ENCODE measurements at places on chromosomes 1 and 21.
A peak's percentile ranks its signal among the peaks of the same experiment; 100 is the strongest.

- DNase-seq: no peak
These were observed 191.6 kb downstream of the HIVEP3 start for GRCh38 chr1:41726899-41727748.

DNA sequence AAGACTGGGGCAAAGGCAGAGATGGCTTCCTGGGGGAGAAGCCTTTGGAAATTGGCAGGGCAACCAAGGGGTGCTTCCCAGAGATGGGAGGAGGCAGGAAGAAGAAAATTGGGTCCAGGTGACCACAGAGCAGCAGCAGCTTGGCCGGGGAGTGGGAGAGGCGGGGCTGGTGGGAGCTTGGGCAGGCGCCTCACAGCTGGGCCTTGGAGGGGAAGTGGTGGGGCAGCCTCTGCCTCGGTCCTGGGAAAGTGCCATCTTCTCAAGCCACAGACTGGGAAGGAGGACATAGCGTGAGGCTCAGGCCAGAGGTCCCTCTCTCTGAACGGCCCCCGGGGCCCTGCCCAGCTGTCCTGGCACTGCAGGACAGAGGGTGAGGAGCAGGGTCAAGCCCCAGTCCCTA is 24.0 kb upstream of the WASF2 start:
- no peak for DNase-seq

DNA sequence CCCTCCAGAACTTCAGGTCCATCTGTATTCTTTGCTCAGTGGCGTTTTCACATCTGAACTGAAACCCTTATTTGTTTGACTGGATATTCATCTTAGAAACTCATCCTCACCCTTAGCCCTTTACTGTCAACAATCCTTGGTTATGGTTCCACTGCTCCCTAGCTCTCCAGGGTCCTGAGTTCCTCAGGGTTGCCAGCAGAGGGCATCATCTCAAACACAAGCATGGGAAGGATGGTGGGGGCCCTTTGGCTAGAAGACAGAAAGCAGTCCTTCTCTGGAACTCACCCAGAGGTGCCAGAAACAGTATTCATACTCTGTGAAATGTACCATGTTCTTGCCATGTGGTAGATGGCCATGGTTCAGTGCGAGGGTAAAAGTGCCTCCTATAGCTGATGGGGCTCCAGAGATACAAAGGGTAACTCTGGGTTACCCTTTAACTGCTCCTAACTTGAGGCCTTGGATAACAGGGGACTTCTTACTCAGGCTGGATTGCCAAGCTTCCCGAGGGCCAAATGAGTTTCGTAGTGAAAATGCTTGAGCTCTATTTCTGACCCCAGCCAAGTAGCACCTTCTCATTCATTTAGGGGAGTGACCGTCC is 11.3 kb downstream of the NCSTN start:
- DNase-seq: no peak

DNA sequence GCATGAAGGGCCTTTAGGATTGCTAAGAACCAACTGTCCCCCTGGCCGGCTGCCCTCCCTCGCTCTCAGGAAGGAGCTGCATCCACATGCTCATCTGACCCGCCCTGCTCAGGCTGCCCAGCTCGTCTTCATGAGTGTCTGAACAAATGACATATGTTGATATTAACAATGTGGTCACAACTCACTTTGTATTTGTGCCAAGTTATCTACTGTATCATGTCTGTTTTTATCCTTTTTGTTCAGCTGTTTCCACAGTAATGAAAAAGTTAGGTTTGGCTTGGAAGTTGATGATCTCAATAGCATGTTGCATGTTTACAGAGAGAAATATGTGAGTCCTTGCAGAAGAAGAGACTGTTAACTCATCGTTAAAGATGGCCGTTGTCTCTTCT is 75.1 kb downstream of the PHTF1 start:
- DNase-seq: no peak

DNA sequence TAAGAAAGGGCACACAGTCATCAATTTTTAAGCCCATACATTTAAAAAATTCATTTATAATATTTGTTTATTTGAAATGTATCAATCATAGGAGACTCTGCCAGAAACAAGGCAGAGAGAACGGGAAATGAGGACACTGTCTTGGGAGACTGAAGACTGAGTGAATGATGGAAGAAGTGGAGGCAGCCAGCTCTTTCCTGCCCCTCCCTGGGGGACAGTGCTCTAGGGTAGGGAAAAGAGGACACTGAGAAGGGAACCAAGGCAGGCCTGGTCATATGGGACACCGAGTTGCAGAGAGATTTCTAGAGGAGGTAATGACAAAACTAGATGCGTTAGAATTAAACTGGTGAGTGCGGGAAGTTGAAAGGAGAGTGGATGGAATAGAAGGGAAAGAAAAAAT is 31.6 kb downstream of the EEIG2 start:
- DNase-seq: no peak

GRCh38 chr21:44392916-44393315 is 39.5 kb downstream of the TRPM2 start:
- DNase-seq: no peak

- DNase-seq: no peak
These were observed 1.2 kb upstream of the ZBTB40 start for GRCh38 chr1:22450351-22451021.

DNA sequence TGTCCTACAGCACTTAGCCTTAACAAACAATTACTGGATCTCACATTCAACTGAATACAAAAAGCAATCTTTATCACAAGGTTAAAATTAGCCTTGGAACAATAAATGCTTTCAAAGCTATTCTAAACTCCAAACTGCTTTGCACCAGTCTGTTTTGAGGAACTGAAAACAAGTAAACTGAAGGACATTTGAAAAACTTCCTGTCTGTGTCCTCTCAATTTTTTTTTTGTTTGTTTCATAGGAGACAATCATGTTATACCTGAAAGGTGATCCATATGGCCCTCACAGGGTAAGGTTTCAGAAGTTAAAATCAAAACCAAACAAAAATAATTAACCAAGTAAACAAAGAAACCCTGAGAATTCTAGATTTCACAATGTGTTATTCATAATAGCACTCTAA is 459.1 kb downstream of the DPYD start:
- no peak for DNase-seq

- DNase-seq: no peak
These were observed 32.8 kb upstream of the MAN1C1 start for GRCh38 chr1:25583519-25584370.

- DNase-seq: no peak
These were observed 104.0 kb downstream of the PPIAL4G start for GRCh38 chr1:148379170-148379500.

GRCh38 chr1:100400404-100400803 is 48.1 kb downstream of the CDC14A start:
- DNase-seq: peak; percentile 9

- DNase-seq: no peak
These were observed 15.3 kb upstream of the TEDDM1 start for GRCh38 chr1:182415789-182416188.

DNA sequence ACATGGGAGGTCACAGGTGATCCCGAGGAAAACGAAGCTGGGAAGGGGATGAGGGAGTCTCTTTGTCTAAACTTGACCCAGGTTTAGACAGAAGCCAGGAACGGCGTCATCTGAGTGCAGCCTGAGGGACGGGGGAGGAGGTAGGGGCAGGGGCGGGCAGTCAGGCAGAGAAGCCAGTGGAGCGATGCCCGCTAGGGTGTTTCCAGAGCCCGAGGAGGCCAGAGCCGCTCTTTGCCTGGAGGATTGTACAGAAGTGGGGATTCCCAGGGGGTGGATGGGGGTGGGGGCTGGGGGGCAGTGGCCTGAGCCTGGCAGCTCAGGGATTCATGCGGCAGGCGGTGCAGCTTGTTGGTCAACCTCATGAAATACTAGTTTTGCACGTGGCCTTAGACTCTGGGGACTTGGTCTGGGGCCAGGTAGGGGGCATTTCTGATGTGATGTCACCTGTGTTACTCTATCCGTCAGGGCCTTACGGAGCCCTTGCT is 58.4 kb downstream of the VPS26C start:
- DNase-seq: no peak

- DNase-seq: no peak
These were observed 125.2 kb downstream of the TYW3 start for GRCh38 chr1:74858136-74858535.

GRCh38 chr1:84427250-84428188 is 29.2 kb downstream of the DNASE2B start:
- DNase-seq: no peak

GRCh38 chr1:76074321-76075187 is at the start of gene ST6GALNAC3:
Gene ST6GALNAC3 (plus strand): TSS chr1:76074746.
- peak; percentile 53 for DNase-seq

DNA sequence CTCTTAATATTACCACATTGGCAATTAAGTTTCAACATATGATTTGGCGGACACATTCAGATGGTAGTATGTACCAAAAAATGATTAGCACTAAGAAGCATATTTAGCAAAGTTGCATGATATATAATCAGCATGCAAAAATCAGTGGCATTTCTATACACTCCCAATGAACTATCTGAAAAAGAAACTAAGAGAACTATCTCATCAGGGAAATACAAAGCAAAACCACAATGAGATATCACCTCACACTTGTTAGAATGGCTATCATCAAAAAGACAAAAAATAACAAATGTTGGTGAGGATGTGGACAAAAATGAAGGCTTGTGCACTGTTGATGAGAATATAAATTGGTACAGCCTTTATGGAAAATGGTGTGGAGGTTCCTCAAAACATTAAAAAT is 31.4 kb upstream of the DENND1B start:
- DNase-seq: no peak

DNA sequence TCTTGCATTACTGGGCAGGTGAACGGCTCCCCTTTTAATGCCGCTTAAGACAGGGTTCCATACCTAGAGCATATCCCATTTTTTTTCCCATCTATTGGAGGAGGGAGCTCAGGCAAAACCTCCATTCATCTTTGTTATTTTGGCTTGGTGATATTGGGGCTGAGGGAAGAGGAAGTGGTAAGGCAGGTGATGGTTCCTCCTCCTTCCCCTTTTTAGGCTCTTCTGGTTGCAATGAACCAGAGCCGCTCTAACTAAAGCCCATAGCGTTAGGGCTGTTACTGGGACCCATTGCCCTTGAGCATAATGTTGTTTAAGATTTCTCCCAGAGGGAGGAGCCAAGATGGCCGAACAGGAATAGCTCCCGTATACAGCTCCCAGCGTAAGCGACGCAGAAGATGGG is 21.1 kb downstream of the PYHIN1 start:
- DNase-seq: no peak

DNA sequence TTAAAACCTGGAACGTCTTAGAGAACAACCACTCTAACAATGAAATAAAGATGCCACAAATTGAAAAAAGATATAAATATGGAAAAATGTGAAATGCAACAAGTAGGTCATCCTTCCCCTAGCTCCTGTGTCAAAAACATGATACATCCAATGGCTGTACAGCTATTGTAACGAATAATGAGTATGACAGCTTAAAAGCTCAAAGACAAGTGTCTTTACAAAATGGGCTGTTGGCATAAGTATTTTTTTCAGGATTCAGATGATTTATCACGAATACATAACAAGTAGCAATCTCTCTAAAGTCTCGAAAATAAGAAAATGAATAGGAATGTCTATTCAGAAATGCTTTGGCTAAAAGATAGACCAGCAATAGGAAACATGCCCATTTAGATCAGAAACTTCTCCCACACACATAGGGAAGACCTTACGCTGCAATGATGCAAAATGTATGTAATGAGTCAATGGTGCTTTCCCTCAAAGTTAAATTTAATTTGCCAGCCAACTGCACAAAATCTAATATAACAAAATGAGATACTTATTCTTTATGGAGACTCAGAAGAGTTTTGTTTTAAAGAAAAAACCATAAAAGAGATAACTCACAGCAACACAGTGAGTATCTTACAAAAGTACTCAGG is 8.3 kb downstream of the TGFBR3 start:
- no peak for DNase-seq

GRCh38 chr1:22712502-22713271 is 2.0 kb downstream of the EPHB2 start:
- peak; percentile 15 for DNase-seq

DNA sequence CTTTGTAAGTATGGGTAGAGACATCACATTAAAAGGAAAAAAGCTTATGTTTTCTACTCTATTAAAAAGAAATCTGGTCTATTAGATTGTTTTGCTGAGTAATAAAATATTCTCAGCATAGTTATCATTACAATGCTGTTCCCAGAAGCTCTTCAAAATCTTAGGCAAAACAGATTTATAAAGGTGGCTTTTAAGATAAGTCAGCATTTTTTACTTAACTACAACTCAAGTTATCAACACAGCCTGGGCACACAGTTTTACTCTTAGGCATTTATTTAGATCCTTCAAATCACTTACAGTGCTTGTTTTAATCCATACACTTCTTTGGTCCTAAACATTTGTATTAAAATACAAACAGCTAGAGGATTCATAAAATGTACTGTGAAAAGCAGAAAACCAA is 534.8 kb upstream of the NCAM2 start:
- DNase-seq: no peak

DNA sequence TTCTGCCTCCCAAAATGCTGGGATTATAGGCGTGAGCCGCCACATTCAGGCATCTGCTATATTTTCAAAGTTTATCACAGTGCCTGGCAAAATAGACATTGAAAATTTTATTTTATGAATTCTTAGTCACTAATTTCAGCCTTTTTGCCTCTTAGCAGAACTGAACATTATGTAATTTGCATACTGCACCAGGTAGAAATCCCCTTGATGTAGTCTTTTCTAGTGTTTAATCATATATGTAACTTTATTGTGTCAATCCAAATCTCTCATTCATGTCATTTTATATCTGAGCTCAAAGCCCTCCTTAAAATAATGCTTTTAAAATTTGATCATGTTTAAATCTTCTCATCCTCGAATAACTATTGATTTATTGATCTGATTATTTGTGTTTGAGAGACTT is 19.2 kb downstream of the WDTC1 start:
- DNase-seq: no peak

DNA sequence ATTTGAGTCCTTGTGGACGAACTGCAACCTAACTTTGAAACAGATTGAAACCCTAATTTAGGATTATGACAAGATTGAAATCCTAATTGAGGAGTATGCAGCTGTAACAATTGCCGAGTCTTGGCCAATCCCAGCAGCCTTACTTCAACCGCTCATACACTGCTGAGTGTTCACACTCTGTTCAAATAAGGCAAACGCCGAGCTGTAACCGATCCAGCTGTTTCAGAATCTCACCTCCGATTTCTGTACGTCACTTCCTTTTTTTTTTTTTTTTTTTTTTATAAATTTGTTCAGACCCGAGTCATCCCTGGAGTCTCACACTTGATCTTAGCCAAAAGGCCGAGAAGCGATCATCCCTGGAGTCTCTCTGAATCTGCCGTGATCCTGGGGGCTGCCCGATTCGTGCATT is 22.3 kb upstream of the ATP5PO start:
- DNase-seq: no peak

GRCh38 chr1:96979304-96980268 is 258.0 kb downstream of the PTBP2 start:
- no peak for DNase-seq

Data from stimulated activated CD4-positive, alpha-beta T cell treated with anti-CD3 and anti-CD28 coated beads, Interleukin-12 subunit alpha, Interleukin-12 subunit beta, amount 100 ng/mL, for 48 hours (primary cell).